ENCODE measurements at places on chromosomes 1 and 21.

GRCh38 chr1:21648791-21649190 is 20.4 kb downstream of the RAP1GAP start:
- no peak for DNase-seq

DNA sequence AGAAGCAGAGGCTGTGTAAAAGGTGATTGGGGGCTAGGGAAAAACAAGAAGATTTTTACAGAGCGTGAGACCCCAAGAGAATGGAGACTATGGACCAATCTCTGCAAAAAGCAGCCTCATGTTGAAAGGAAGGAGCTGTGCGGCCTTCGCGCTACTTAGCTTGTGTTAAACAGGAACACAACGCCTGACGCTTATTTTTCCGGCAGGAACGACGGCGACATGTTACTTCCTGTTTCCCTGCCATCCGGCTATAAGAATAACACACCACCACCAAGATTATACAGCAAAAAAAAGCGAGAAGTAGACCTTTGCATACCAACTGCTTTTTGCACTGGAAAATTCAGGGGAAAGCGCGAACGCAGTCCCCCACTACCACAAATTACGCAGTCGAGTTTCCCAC is 272.7 kb downstream of the FAM72C start:
- no peak for DNase-seq

GRCh38 chr1:201732351-201732750 is 96.6 kb upstream of the IPO9 start:
- DNase-seq, result no peak

DNA sequence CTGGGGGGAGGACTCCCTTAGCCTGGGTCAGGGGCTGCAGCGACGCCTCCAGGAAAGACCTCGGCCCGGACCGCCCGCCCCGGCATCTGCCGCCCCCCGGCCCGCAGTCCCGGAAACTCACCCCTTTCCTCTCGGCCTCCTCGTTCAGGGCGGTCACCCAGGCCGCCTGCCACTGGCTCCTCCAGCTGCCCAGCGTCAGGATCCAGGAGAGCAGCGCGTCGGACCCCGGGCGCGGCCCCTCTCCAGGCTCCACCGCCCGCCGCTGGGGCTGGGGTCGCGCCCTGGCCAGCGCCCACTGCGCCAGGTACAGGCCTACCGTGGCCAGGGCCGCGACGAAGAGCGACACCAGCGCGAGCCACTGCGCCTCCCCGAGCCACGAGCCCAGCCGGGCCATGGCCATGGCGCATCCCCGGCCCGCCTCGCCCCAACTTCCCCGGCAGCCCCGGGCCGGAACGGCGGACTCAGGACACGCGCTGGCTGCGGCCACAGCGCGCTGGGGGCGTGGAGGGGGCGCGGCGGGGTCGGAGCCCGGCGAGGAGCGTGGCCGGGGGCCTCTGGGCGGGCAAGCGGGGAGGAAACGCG is 478 bp downstream of the C2CD2 start:
- DNase-seq, result no peak

DNA sequence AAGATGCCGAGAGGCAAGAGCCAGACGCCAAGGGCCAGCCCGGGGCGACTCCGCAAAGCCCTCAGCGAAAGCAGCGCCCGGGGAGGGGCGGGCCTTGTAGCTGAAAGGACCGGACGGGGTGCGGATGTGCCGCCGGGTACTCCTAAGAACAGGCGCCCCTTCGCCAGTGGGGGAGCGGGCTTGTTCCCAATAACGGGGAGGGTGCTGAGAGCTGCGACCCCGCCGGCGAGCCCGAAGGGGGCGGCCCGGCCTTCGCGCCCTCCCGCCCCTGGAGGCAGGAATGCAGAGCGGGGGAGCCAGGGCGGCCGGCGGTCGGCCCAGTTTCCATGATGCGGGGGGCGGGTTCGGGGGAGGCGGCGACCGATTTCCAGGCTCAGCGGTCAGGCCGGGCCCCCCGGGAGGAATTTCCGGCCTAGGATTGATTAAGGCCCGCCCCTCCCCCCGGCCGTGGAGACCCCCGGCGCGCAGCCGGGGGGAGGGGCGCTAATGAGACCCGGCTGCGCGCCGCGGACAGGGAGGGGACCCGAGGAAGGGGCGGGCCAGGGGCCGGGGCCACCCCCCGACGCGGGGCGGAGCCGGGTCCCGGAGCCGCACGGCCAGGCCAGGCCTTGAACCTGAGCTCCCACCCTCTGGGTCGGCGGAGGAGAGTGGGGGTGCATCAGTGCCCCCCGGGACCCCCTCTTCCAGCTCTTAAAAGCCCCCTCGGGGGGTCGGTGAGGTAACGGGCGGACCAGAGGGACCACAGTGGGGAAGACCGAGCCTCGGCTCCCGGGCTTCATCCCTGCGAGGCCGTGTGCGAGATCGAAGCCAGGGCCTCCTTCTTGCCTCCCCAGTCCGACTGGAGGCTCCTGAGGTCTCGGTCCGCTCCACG is 898 bp upstream of the TMEM200B start:
- peak; percentile 77 for DNase-seq

- no peak for DNase-seq
Measured at GRCh38 chr1:154400381-154400801, 4.8 kb upstream of the IL6R start.

- DNase-seq, result no peak
Measured at GRCh38 chr1:79006564-79006963, at the start of gene ADGRL4. ADGRL4 (minus strand) TSS chr1:79006730; CDS start chr1:79006654, 76 bp downstream.

DNA sequence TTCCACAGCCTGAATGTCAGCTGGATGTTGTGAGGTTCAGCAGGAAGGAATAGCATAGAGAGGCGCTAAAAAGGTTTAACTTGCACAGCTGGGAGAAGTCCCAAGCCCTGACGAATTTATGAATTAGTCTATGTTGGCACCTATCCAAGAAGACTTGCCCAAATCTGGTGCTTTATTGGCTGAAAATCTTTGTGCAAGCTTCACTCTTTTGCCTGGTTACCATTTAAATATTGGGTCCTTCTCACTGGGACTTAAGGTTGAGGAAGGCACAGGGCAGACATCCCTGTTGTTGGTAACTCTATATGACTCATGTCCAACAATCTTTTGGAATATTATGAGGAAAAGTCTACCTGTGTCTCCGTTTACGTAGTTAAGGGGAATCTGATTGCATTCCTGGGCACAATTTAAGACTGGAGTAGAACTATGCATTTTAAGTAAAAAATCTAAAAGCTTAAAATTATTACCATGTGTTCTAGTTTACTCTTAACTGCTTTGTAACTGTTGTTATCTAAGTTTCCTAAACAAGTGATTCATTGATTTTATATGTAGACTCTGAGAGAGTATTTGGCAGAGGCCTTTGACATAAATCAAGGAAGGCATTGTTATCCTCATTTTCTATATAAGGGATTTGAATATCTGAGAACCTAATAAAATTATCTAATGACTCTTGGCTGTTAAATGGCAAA is 181.7 kb upstream of the DPYD start:
- no peak for DNase-seq

DNA sequence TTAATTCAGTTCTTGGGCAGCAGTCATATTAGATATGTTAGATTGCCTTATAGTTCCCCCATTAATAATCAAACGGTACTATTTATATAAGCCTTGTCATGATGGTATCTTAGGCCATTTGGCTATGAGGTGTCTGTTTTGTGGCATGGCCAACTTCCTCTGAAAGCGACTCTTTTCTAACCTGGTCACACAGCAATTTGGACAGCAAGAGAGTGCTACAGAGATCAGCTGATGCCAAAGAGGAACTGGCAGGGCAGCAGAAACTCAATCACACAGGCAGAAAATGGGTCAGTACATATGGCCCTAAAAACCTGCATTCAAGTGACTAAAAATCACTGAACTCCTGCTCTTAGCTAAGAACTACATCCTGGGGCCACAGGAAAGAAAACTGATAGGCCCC is 13.4 kb upstream of the MUTYH start:
- DNase-seq, result no peak

DNA sequence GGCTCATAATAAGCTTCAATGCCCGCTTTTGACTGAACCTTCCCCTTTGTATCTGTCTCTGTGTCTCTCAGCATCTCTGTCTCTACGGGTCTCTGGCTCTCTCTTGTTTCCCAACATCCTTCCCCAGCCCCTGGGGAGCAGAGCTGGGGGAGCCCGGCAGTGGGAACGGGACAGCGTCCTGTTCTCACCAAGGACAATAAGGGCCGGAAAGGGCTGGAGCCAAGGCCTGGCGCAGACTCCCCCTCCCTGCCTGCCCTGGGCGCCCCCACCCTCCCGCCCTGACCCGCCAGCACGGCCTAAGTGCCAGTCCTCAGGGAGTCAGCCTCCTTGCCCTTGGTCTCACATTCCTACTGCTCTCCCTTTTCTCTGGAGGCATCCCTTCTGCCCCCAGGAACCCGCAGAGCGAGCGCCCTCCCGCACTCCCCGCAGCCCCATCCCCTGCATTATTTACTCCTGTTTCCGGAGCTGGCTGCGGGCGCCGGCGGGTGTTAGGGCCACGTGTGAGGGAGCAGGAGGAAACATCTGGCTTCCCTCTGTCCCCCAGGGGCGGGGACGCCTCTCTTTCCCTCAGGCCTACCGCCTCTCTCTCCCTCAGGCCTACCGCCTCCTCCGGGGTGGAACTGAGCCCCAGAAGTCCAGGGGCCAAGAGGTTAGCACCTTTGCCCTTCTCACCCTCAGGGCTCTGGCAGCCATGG is 6.5 kb downstream of the KRTCAP2 start:
- peak; percentile 31 for DNase-seq

DNA sequence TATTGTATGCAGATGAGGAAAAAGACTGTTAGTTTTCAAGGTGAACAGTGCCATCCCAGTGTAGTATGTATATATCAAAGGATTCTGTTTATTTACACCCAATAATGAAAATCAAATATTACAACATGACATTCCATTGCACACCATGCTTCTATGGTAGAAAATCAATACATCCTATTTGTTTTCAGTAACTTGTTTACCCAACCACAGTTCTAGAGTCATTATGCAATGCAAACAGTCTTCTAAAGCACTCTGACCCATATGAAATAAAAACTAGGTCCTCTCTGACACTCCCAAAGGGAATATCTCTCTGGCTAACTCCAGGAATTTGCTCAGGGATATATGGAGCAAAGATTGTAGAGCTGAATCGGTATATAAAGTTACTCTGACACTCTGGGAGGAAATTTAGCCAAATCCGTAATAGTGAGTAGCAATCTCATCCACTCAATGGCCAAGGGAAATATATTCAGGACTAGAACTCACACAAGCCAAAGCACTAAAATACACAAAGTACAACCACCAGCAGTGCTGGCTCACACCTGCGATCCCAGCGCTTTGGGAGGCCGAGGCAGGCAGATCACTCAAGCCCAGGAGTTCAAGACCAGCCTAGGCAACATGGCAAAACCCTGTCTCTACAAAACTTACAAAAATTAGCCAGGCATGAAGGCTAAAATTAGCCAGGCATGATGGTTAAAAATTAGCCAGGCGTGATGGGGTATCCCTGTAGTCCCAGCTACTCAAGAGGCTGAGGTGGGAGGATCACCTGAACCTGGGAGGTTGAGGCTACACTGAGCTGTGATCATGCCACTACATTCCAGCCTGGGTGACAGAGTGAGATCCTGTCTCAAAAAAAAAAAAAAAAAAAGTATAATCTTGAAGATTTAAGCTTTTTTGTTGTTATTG is 75.2 kb downstream of the RERE start:
- DNase-seq, result no peak

DNA sequence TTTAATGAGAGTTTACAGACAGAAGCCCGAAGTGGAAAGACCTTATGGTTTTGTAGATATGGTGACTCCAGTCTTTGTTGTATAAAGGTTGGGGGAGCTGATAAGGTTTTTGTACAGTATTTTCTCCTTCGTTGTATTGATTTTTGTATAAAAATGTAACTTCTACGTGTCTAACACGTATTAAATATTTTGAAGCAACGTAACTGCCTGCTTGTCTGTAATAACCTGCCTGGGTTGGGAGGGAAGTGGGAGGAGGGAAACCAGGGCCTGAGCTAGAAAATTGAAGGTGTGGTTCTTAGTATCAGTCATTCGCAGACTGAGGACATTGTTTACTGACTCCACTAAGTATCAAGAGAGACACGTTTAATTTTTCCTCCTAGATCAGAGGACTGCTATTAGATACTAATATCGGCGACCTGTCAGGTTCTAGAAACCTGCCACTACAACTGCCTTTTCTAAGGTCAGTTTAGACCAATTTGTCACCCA is 2.2 kb downstream of the IER5 start:
- DNase-seq, result peak; percentile 78

DNA sequence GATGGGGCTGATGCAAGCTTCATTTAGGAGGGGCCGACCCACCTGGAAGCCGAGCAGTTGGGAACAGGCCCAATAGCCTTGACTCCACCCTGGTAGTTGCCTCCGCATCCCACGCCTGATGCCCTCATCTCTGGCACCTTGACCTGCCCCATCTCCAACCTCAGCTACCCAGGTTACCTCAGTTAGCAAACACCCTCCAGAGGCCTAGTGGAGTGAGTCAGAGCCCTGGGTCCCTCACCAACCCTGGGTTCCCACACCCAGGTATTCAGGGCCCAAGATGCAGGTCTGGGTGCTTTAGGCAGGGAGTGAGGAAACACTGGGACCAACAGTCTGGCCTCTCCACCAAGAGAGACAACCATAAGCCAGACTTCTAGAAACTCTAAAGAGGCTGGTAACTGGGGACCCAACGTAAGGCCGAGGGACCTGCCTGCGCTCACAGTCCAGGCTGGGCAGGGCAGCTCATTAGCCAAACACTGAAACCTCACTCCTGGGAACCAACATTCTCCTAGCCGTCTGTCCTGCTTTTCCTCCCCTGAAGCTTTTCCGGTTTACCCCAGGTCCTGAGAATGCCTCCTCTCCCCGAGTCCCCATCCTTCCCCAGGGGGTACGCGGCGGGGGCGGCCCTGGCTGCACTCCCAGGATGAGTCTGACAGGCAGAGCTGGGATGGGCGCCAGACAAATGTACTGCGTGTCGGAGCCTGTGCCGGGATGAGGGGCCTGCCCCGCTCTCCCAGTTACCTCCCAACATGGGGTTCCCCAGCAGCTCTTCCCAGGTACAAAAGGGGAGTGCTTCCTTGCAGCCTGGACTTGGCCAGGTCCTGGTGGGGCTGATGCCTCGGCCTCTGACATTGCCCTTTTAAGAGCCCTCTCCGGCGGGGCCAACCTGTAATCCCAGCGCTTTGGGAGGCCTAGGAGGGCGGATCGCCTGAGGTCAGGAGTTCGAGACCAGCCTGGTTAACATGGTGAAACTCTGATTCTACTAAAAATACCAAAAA is 8.9 kb upstream of the CELSR2 start:
- no peak for DNase-seq

GRCh38 chr1:172761581-172762486 is 102.9 kb downstream of the FASLG start:
- no peak for DNase-seq

Data from activated CD8-positive, alpha-beta memory T cell treated with anti-CD3 and anti-CD28 coated beads, Interleukin-2, amount 10 ng/mL, durations not matched to agents 7 days and 5 days (primary cell).